ENCODE measurements at places on chromosomes 3 and 15.

DNA sequence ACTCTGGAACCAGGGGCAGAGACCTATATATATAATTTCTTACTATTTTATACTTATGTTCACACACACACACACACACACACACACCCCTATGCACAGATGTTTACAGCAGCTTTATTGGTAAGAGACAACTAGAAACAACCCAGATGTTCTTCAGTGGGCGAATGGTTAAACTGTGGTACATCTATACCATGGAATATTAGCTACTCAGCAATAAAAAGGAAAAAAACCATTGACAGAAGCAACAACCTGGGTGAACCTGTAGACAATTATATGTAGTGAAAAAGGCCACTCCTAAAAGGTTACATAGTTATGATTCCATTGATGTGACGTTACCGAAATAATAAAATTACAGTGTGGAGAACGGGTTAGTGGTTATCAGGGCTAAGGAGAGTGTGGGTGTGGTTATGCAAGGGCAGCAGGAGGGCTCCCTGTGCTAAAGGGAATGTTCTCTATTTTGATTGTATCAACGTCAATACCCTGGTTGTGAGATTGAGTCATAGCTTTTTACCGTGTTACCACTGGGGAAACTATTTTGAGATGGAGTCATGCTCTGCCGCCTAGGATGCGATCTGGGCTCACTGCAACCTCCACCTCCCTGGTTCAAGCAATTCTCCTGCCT is 85.5 kb downstream of the FLNB start:
- no peak for DNase-seq

DNA sequence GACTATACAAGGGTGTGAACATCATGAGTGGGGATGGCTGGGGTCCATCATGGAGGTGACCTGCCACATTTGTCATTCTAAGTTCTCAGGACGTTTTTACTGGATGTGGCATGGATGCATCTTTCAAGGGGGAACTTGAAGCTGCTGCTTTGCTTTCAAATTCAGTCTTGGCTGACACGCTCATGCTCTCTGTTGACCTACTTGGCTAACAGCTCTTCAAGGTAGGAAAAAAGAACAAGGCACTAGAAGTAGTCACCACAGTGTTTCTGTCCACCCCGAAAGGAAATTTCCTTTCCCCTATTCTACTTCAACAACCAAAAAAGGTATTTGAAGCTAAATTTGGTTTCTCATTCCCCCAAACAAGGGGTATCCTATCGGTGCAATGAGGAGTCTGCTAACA is 15.0 kb downstream of the STIMATE start:
- DNase-seq: no peak

DNA sequence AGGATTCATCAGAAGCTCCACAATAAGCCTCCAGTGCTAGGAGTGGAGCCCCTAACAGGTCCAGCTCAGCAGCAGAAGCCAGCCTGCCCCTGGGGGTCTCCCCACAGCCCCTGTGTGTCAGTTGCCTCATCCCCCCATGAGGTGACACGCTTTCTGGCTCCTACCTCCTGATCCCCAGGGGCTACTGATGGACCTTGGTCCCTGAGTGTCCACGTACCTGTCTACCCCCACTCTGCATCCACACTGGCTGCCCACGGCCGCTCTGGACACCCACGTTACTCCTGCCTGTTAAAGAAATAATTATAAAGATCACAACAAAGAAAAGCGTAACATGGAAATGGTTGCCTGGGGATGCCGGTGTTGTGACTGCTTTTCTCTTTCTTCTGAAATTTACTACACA is 143.1 kb downstream of the CHSY1 start:
- no peak for DNase-seq

DNA sequence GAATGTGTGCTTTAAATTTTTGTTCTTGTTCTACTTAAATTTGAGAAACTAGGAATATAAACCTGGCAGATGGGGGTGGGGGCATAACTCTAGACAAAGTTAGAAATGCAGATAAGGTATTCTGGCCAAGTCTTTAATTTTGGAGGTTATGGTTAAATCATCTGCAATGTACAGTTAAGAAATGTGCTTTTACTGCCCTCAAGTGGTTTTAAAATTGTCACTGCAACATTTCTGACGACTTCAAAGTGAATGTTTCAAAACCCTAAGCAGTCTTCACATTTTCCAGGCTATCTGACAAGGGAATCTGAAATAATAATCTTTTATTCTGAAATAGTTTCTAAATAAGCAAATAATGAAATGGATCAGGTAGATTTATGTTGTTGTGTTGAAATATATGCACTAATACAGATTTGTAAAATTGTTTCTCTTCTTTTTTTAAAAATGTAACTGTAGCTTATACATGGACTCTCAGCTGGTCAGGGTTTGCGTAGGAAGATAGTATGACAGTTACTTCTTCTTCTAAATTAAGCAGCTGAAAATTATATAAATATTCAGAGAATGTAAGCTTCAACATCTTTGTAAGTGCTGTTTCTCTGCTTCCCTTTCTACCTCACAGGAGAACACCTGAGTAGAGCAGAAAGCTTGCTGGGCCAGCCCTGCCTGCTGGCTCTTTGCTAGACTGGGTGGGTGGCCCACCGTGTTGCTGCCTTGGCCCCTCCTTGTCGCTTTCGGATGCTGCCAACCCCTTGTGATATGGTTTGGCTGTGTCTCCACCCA is 45.0 kb downstream of the SUCNR1 start:
- DNase-seq: no peak

GRCh38 chr3:45807133-45807532 is 10.8 kb upstream of the SLC6A20 start:
- DNase-seq: no peak

- DNase-seq: no peak
These were observed at the start of gene GRAMD2A for GRCh38 chr15:72197460-72198355. Gene GRAMD2A, minus strand, starts transcription at chr15:72197787.

DNA sequence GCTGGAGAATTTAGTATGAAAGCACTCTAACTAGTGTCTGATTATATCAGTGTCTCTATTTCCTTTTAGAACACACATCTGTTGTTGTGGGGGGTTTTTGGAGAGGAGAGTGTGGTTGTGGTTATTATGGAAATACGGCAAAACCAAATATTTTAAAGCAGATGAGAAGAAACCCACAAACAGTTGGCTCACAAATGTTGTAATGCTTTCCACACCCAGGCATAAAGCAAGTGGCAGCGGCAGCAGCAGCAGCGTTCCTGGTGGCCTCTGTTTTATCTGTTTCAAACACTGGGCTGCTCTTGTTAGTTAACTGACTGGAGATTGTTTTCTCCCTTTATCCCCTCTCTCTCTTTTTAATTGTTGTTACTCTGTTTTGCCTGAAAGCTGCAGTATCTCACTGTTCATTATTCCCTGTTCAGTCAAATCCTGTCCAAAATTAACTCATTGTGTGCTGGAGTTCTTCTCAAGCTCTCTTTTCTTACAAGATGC is 1045.5 kb upstream of the NR2F2 start:
- DNase-seq: no peak

GRCh38 chr3:104987859-104988258 is 378.9 kb upstream of the ALCAM start:
- no peak for DNase-seq

GRCh38 chr3:10419637-10420232 is 85.7 kb downstream of the ATP2B2 start:
- DNase-seq: no peak

DNA sequence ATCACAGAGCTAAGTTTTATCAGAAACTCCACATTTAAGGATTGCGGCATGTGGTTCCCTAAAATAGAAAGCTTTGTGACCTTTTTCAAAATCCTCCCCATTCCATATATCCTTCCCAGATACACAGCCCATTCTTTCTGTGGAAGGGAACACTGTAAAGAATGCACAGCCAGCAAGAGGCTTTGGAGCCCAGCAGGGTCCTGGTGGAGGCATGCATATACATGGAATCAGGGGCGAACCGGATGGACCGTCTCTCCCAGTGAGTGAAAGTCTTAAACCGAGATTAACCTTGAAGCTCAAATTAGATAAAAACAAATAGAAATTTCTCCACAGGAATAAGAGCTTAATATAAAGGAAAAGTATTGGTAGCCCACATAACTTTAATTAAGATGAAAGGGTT is 436.2 kb upstream of the MDFIC2 start:
- DNase-seq: no peak

DNA sequence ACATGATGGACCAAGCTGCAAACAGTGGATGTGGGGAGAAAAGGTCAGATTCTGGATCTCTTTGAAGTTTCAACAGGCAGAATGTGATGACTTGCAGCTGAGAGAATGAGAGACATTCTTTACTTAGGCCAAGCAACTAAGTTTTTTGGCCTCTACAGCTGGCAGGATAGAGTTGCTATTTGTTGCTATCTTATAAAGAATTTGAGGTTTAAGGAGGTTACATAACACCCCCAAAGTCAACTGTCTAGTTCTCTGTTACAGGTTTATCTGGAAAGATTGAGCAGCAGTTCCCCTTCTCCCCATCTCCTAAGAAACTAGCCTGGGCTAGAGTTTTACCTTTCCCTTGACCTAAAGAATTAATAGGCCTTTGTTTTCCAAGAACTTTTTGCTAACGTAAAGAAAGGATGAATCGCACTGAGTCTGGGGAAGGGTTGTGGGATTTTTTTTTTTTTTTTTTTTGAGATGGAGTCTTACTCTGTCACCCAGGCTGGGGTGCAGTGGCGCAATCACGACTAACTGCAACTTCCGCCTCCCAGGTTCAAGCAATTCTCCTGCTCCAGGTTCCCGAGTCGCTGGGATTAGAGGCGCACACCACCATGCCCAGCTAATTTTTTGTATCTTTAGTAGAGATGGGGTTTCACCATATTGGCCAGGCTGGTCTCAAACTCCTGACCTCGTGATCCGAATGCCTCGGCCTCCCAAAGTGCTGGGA is 26.6 kb upstream of the SLMAP start:
- no peak for DNase-seq

DNA sequence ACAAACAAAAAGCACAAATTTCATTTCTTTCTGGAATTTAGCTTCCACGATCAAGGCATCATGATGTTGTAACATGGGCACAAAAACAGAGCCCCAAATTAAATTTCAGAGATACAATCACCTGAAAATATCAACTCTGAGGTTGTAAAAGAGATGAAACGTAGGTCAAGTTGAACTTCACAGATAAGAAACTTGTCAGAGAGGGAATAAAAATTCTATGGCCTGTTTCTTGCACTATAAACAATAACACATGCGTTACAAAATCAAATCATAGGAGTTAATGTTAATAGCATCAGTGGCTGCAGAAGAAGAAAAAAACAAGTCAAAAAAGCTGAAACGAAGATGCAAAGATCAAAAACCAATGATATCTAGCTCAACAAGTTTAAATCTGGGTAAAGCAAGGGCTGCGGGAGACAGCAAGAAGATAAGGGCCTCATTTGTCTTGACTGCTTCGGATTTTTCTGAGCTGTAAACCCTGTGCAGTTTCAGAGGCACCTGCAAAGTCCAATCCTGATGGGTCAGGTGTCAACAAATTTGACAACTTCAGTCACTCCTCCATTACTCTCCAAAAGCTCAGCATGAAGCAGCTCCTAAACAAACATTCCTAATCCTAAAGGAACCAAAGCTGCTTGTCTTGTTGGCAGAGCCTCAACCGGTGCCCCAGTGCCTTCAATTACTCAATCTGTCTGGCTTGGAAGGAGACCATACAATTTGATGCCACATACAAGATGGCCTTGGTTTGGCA is 219.8 kb downstream of the STT3B start:
- no peak for DNase-seq

DNA sequence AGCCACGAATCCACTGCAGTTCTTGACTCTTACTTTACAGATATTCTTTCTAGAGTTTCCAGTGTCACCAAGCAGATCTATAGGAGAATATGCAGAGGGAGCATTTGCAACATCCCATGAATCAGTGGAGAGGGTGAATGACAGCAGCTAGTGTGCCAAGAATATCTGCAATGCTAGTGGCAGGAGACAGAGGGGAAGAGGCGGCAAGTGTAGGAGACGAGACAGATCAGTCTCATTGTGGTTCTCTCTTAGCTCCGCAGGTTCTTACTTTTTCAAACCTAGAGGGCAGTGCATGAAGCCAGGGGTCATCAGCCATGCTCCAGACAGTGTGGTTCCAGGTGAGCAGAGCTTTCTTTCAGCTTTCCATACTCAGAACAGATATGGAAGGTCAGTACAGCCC is 744 bp downstream of the ZNF619 start:
- DNase-seq: no peak

- DNase-seq: no peak
These were observed 100.2 kb downstream of the DTWD1 start for GRCh38 chr15:49721091-49721490.
